ENCODE measurements at places on chromosomes 5 and 9.

- DNase-seq = no peak
These were observed 96.4 kb upstream of the NTRK2 start for GRCh38 chr9:84573083-84573482.

- DNase-seq = peak; percentile 13
These were observed 27.7 kb upstream of the PAX5 start for GRCh38 chr9:37061768-37062167.

DNA sequence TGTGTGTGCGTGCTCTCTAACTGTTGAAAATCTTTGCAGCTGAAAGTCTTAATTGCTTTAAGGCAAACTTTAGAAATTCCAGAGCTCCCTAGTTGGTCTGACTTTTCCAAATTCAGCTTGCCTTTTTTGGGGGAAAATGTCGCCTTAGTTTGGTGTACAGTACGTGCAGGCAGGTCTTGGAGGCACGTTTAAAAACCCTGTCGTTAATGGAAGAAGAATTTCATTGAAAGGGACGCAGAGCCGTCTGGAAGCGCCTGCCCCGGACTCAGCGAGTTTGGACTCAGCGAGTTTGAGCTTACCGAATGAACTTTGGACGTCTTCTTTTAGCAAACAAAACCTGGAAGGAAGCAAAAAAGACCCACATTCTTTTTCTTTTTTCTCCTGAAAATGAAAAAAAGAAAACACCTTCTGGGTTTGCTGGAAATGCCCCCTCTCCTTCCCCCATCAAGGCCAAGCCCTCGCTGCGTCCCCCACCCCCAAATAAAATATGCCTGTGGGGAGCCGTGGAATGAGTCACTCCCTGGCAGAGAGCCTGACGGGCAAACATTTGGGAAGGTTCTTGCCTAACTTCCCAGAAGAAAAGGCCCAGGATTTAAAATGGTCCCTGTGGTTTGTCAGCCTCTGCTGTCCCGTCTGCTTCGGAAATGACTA is 1.5 kb downstream of the NEK6 start:
- no peak for DNase-seq

- DNase-seq = no peak
These were observed 18.0 kb upstream of the CTSL start for GRCh38 chr9:87707805-87708506.

DNA sequence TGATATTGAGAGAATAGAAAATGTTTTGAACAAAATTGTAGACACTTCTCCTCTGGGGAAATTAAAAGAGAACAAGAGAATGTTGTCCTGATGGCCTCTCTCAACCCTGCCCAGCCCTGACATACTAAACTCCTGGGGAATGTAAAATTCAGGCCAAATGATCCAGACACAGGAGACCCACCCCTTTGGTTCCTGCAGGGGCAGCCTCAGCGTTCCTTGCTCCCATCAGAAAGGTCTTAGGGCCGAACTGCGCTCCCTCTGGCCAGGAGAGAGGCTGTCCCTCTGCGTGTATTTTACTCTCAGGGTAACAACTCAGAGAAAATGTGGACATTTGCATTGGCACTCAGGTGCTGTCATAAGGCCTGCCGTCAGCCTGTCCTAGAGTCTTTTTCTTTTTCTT is 616.3 kb upstream of the KLF4 start:
- DNase-seq = no peak

- DNase-seq = no peak
These were observed 601.1 kb downstream of the IRX1 start for GRCh38 chr5:4196744-4197143.

- DNase-seq = no peak
These were observed 8.8 kb upstream of the CCL27 start for GRCh38 chr9:34671307-34671706.

All from non-pigmented ciliary epithelial cell (primary cell).